Bronchial epithelial cell (primary cell): ENCODE measurements at places on chromosomes 13 and 19. TPM values are rescaled to one million over a fixed set of nuclear protein-coding genes. Genes with fewer than 3 reads are reported as not detected.
A peak's percentile ranks its signal among the peaks of the same experiment; 100 is the strongest.

GRCh38 chr19:48603001-48603400 lies 3.5 kb upstream of the SPACA4 start:
- no peak for DNase-seq

GRCh38 chr19:54207983-54208783 lies 7.5 kb downstream of the RPS9 start:
- DNase-seq, result peak; percentile 43

- no peak for DNase-seq
These were observed 157.5 kb downstream of the MIPEP start for GRCh38 chr13:23731709-23732108.

- DNase-seq, result no peak
These were observed 54.1 kb downstream of the WDFY2 start for GRCh38 chr13:51638216-51638871.

DNA sequence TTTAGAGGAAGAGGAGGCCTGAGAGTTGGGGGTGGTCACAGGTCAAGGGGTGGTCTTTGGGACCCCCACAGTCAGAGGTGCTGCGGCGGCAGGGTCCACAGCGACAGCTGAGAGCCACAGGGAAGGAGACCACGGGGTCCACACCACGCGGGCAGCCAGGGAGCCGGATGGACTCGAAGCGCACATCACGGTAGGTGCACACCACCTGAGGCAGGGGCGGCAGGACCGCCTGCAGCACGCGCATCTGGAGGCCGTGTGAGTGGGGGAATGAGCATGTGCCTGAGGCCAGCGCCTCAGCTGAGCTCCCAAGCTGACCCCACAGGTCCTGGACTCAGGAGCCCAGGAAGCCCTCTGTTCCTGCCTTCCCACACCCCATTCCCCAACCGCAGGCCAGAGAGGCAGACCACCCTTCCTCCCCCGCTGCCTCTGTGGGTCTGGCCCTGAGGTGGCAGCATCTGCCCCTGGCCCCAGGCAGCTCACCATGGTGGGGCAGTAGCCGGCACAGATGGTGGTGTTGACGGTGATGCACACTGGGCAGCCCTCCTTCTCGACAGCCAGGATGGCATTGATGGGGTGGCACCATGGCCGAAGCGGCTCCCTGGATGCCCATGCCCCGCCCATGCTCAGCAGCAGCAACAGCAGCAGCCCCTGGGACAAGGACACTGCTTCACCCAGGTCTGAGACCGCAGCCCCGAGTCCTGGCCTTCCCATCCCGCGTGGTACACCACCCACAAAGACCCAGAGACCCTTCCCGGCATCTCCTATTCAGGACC lies 638 bp downstream of the LHB start:
- DNase-seq, result no peak

GRCh38 chr13:30720172-30720869 lies 15.0 kb upstream of the ALOX5AP start:
- no peak for DNase-seq

DNA sequence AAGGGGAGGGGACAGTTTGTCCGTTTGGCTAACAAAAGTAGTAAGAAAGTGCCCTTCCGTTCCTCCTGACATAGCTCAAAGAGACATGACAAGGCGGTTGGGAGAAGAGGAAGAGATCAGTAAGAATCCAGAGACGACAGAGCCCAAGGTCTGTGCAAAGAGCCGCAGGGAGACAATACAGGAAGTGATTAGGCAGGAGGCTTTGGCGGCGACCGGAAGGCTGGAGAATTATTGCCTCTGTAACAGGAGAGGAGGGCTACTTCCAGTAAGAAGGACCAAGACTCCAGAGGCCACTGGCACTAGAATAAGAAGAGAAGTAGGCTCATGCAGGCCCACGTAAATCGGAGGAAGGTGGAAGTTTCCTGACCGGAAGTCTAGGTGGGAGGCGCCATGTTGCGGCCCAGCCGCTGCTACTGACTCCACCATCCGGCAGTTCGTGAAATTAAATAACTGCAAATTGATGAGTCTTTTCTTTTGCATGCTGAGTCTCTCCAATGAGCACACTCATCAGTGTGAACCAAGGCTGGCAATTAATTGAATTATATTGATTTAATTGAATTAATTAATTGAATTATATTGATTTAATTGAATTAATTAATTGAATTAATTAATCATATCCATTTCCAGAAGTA lies 9.9 kb downstream of the RFX2 start:
- DNase-seq, result no peak

GRCh38 chr19:48683349-48683748 lies 10.5 kb upstream of the NTN5 start:
- DNase-seq, result peak; percentile 19

GRCh38 chr13:76762721-76763120 lies 123.5 kb downstream of the KCTD12 start:
- no peak for DNase-seq

DNA sequence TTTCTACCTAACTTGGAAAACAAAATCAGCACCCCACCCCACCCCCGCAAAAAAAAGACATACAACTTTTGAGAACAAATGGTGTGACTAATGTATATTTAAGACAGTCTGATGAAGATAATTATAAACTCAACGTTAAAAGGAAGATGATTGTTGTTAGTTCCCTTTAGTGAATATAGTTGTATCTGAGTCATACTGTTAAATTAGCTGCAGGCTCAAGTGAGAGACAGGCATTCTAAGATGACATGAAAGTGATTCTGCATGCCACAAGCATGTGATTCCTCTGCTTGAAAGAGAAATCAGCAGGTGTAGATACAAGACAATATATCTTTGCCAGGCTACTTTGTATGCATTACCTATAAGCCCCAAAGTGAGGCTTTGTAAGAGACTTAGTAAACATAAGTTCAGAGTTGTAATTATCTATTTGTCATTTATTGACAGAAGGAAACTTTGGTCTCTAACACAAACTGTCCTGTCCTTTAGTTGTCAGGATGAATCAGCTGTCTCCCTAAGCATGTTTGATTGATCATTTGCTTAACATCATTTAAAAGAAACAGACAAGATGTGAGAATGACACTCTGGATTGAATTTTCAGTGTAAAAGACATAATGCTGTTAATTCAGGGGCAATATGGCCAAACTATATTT lies 319.4 kb upstream of the HTR2A start:
- peak; percentile 73 for DNase-seq

DNA sequence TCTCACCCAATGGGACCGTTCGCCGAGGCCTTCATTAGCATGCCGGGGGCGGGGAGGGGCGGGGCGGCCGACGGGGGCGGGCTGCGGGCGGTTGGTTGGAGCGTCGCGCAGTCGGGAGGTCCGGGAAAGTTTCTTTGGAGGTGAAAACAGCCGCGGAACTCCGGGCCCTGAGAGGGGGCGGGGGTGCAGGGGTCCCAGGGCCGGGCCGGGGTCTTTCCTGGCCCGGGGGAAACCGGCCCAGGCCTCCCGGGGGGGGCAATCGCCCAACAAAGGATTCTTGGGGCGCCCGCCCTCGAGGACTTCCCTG lies at the start of gene HMG20B:
Gene HMG20B, plus strand, starts transcription at position 90 of the 307 bp plus-strand sequence. CDS start 366 bp downstream, outside the sequence.
- DNase-seq, result no peak

DNA sequence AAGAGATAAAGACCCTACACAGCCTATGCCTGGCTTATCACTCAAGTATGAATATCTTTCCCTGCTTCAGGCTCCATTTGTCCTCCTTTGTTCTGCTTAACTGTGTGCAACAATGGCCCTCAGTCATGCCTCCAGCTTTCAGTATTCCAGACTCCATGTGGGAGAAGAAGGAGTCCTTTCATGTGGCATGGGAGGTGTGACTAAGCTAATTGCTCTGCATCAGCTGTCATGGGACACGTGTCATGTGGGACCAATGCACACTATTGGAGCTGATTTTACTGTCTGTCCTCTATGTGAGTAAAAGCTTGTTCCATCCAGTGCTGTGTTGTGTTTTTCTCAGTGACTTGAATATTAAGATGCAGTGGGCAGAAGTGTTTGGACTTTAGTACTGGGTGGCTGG lies 1198.3 kb downstream of the OLFM4 start:
- DNase-seq, result no peak

GRCh38 chr19:23779645-23780044 lies 21.0 kb upstream of the ZNF681 start:
- no peak for DNase-seq

DNA sequence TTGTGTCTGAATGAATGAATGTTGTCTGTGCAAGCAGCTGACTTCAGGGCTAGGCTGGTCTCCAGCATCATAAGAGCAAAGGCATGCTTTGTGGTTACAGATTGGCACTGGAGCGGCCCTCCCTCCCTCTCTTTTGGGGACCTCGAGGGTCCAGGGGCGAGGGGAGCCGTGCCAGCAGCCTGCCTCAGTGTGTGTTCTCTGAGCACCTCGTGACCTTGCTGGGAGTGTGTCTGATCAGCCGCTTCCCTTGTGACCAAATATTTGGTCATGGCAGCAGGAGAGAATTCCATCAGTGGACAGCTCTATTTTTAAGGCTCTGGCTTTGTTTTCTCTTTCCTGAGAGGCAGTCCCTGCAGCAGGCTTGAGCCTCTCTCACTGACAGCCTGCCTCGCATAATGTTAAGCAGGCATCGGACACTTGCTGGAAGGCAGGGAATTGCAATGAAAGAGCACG lies 329.7 kb downstream of the UQCRFS1 start:
- DNase-seq, result no peak

- DNase-seq, result no peak
These were observed 56.0 kb downstream of the STK24 start for GRCh38 chr13:98520674-98521449.

DNA sequence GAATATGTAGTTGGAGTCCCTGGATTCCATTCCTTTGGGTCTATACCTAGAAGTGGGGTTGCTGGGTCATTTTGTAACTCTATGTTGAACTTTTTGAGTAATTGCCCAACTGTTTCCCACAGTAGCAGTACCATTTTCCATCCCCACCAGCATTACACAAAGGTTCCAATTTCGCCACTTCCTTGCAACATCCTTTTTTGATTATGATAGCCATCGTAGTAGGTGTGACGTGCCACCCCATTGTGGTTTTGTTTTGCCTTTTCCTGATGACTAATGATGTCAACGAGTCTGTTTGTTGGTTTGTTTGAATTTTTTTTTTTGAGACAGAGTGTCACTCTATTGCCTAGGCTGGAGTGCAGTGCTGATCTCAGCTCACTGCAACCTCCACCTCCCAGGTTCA lies 3.3 kb upstream of the PEX11G start:
- peak; percentile 85 for DNase-seq

GRCh38 chr19:2453431-2454025 lies 3.2 kb downstream of the LMNB2 start:
- no peak for DNase-seq

GRCh38 chr19:41330946-41331678 lies 21.1 kb downstream of the CCDC97 start:
- DNase-seq, result no peak

GRCh38 chr13:94660695-94661326 lies 51.5 kb downstream of the SOX21 start:
- DNase-seq, result peak; percentile 18

DNA sequence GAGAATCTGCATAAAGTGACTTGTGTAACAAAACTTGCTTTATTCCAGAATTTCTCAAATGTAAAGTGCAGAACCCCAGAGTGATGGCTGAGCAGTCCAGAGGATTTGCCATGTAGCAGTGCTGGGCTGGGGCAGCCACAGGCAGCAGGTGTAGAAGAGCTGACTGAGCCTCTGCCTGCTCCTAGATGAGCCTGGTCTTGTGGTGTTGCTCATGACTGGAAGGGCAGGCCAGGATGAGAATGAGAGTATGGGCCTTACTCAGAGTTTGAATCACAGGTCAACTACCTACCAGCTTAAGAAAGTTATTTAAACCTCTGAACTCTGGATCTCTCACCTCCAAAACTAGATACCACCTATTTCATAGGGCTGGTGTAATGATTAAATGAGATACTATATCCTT lies 2.9 kb upstream of the C13orf42 start:
- DNase-seq, result peak; percentile 55

GRCh38 chr13:25295701-25296100 lies 5.7 kb upstream of the NUP58 start:
- no peak for DNase-seq

The APC2 gene
- under 0.01 TPM in 2 replicates for total RNA-seq

The SLC15A1 gene
- total RNA-seq, result 0.77 TPM in 1 of 2 replicates, not detected in the other

The PSMD8 gene
- total RNA-seq, result 209 and 260 TPM in 2 replicates

The ZIM2 gene
- not detected in 2 replicates for total RNA-seq

The ADPRHL1 gene
- 0.26 and 1.0 TPM in 2 replicates for total RNA-seq

The RASA3 gene
- 1.2 and 2.6 TPM in 2 replicates for total RNA-seq

The XRCC1 gene
- total RNA-seq, result 8.3 and 10.5 TPM in 2 replicates

The ICAM5 gene
- 3.7 and 3.9 TPM in 2 replicates for total RNA-seq
